Tibial artery (tissue), 4 donors: ENCODE measurements at places on chromosomes 2 and 18.

GRCh38 chr2:133525090-133525489 lies 43.2 kb downstream of the NCKAP5 start:
- DNase-seq = no peak

- DNase-seq = no peak
Observed at GRCh38 chr2:119202610-119203310, 20.9 kb upstream of the STEAP3 start.

DNA sequence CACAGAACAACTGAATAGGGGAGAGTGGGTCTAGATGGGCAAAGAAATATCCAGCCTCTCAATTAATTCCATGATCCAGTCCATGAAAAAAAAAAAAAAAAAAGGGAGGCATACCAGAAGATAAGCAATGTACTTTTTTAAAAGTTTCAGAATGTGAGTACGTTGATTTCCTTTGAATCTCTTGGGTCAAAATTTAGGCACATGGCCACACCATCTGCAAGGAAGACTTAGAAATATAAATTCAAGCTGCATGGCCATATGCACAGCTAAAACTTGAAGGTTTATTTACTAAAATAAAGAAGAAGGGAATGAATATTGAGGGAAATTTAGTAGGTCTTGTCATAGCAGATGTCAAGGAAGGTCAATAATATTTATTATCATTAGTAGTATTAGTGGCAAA lies 286.5 kb upstream of the CDH7 start:
- no peak for DNase-seq

- no peak for DNase-seq
Observed at GRCh38 chr2:60489289-60489688, 64.2 kb downstream of the BCL11A start.

DNA sequence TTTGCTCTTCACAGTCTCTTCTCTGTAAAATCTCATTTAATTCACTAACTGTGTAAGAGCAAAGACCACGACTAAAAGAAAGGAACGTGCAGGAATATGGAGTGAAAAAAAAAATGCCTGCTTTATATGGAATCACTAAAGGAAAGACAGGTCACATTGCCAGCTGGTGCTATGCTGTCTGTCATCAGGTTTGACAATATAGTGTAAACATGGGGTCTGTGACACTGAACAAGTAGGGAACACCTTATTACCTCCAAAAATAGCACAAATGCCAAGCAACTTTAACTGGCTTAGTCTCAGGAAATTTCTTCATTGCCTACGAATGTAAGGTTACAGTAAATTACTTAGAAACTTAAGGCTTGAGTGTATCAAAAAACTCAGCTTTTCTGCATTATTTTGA lies 364.5 kb upstream of the LINC00305 start:
- DNase-seq = no peak

DNA sequence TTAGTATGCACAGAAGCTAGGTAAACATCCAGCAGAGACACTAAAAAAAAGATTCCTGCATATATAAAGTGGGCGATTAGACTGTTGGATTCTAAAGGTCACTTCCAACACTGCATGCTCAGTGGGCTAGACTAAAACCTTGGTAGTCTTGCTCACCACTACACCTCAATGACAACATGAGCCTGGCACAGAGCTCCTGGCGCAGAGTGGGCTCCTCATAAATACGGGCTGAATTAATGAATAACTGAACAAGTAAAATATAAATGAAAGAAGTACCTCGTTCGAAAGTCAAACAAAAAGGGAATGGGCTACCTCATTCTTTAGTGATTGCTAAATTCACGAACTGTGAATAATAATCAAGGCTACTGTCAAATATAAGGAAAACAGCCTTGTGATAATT lies 185.3 kb downstream of the STK39 start:
- no peak for DNase-seq

GRCh38 chr2:62363166-62363565 lies 142.8 kb downstream of the TMEM17 start:
- no peak for DNase-seq

- no peak for DNase-seq
Observed at GRCh38 chr18:56635007-56635406, 3.4 kb downstream of the TXNL1 start.

- DNase-seq = no peak
Observed at GRCh38 chr2:29544917-29545316, 376.5 kb downstream of the ALK start.

- DNase-seq = peak; percentile 88
Observed at GRCh38 chr2:174004905-174005605, 39.9 kb upstream of the SP3 start.

DNA sequence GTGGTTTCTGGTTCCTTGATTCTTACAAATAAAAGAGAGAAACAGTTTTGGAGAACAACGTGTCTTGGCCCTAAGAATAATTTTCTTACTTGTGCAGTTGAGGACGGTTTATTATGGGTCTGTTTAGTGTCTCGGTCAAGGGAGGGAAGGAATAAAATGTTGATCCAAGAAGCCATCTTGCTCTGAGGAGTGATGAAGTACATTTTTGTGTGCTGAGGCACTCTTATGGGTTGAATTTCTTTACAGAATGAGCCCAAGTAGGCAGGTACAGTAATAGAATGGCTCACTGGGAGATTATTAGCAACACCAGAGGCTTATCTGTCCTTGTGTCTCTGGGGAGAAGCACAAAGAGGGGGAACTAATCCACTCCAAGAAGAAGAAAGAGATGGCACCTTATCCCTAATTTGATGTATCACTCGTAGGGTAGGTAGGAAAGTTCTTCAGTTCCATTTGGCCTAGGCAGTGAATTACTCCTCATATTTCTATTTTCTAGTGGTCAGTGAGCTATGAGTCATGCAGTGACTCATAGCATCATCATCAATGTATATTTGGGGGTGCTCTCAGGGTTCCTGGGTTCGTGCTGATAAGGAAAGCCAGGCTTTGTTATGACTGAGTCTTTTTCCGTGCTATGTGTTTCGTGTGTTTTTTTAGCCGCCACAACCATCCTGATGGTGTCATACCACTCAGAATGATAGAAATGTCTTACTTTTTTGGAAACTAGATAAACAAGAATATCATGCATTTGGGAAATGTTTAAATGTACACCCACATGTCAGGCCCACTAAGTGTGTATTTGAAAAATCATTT lies 250.1 kb upstream of the CTAGE1 start:
- DNase-seq = no peak

GRCh38 chr2:12271589-12271984 lies 445.1 kb upstream of the TRIB2 start:
- no peak for DNase-seq

- no peak for DNase-seq
Observed at GRCh38 chr2:191385416-191386160, 140.4 kb downstream of the MYO1B start.

DNA sequence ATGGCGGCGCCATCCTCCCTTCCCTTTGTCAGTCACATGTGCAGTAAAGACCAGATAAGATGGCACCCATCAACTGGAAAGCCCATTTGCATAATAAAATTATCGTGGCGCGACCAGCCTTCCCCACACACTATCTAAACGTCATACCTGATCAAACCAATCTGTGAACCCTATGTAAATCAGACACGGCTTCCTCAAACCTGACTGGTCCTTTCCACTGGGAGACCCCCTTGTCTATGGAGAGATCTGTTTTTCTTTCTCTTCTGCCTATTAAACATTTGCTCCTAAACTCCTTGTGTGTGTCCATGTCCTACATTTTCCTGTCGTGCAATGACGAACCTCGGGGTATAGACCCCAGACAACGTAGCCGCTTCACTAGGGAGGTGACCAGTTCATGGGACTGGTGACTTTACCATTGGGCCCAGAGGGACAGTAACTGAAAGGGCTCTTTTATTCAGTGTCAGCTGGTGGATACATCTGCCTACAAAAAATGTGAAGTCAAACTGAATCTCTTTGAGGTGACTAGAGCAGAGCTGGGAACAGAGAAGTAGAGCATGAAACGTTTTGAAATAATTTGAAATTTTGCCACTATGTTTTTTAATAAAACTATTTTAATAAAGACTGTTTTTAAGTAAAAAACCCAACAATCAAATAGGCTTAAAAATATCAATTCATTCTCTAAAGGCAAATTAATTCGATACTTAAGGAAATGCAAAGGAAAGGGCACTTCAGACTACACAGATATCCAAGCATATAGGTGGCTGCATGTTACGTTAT lies 87.5 kb downstream of the SOCS6 start:
- no peak for DNase-seq

DNA sequence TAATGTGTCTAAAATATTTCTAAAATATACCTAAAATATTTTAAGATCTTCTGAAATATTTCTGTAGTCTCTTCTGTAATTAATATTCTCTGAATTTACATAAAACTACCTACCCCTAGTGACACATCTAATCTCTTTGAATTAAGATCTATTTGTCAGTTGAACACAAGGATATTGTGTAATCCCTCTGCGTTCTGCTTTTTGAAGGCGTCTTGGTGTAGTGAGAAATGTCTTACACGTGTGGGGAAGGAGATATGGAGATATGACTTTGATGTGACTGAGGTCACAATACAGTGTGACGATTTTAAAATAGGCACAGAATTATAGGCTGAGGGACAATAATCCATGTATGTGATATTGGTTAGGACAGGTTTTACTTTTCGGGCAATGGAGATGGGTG lies 79.8 kb downstream of the DOK6 start:
- DNase-seq = no peak

DNA sequence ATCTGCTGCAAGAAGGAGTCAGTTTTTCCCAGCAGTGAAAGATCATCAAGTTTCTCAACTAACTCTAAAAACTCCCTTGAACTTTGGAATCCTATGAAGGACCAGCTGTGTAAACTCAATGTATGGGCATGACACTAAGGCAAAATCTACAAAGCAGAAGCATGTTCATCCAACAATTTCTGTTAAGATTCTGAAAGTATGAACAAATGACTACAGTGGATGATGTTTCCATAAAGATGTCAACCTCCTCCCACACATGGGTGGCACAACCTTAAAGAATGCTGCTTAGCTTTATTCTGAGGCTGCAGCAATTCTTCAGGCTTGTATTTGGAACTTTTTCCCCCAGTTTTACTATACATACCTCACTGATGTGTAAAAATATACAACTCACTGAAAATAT lies 47.2 kb downstream of the WDR33 start:
- no peak for DNase-seq

GRCh38 chr2:156935616-156936015 lies 321.9 kb upstream of the GALNT5 start:
- DNase-seq = no peak

DNA sequence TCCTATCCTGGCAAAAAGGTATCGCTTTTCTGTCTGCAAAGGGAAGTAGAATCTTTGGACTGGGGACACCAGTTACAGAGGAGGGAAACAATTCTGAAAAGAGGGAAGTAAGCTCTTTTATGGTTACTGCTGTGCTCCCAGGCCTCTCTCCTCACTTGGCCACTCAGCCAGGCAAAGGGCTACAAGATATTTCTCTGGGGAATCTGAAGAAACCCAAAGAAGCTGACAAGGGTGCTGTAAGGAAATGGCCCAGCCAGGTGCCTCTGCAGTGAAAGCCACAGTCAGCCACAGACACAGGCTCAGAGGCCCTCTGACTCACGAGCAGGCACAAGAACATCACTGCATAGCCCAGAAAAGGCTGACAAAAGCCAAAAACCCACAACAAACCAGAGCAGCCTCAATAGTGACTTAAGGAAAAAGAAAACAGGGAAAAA lies 5.8 kb downstream of the HDLBP start:
- no peak for DNase-seq

- DNase-seq = no peak
Observed at GRCh38 chr2:219297766-219298456, 11.3 kb downstream of the PTPRN start.

DNA sequence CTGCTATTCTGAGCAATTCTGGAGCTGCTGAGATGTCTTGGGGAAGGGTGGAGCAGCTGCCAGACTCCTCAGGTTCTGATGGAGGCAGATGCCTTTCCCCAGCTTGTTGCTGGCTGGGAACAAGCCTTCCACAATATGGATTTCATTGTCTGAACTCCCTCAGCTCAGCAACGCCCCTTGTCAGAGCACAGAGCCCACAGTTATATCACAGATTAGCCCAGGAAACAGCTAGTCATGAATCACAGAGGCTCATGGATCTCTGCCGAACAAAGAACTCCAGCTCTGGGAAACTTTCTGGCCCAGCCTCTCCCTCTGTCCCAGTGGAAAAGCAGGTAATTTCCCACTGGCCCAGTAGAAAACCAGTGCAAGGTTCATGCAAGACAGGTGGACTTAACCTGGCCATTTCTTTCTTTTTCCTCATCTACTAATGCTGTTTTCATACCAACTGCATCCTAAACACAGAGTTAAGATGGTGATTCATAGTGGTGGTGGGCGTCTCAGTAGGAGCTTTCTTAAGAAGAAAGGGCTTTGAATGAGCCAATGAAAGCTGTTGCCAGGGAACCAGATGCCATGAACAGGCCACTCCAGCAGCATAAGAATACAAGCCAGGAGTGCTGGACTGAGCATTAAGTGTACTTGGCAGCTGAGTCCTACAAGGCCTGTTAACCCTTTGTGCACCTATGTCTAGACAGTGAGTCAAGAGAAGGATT lies 8.7 kb upstream of the KIAA2012 start:
- DNase-seq = no peak

GRCh38 chr2:221780281-221780688 lies 208.2 kb upstream of the EPHA4 start:
- no peak for DNase-seq

- DNase-seq = no peak
Observed at GRCh38 chr2:130796290-130796689, 40.4 kb upstream of the ARHGEF4 start.

DNA sequence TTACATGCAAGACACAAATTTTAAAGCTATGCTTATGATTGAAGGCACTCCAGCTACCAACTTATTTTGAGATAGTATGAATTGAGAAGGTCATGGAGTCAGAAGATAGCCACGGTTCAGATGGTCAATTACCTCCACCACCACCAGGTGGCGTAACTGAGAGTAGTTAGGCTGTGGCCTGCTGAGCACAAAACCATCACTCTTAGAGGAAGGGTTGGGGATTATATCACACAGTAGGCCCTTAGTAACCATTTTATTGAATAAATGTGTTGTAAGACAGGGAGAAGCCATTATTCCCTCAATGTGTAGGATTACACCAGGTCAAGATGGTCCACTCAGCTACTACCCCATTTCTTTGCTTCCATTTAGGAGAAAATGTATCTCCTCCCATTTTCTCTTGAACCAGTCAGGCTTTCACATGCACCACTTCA lies 18.8 kb downstream of the KLHL41 start:
- peak; percentile 70 for DNase-seq

DNA sequence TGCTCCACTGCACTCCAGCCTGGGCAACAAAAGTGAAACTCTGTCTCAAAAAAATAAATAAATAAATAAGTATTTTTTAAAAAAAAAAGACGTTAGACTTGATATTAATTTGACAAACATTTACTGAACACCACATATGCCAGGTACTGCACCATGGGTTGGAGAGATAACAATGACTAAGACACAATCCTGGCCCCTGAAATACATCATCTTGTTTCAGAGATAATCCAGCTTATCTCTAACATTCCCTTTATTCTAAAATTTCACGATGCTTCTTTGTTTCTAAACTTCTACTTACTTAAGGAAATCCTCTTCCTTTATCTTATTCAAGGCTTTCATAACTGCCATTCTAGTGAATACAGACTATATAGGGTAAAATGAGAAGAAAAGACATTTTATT lies 55.0 kb upstream of the PEX13 start:
- DNase-seq = no peak
